Glomerular endothelial cell (primary cell): ENCODE measurements at places on chromosomes 2 and 18. TPM values are rescaled to one million over a fixed set of nuclear protein-coding genes. Genes with fewer than 3 reads are reported as not detected.
A peak's percentile ranks its signal among the peaks of the same experiment; 100 is the strongest.

- DNase-seq: no peak
Measured at GRCh38 chr18:26630596-26630995, 82.2 kb upstream of the KCTD1 start.

DNA sequence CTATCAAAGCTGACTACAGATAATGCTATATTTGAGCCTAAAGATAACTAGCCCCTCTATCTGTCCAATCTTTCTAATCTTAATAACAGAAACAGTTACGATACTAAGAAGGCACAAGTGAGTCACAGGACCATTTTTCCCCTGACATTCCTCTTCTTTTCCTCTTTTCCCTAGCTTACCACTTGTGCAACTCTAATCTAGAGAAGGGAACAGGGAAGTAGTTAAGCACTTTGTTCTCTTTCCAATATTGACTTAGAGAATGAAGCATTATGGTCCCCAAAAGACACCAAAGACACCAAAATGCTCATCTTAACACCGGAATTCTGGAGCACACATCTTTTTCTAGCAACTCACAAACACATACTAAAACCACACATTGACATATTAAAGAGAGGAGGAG is 1.8 kb downstream of the PDE11A start:
- DNase-seq: no peak

DNA sequence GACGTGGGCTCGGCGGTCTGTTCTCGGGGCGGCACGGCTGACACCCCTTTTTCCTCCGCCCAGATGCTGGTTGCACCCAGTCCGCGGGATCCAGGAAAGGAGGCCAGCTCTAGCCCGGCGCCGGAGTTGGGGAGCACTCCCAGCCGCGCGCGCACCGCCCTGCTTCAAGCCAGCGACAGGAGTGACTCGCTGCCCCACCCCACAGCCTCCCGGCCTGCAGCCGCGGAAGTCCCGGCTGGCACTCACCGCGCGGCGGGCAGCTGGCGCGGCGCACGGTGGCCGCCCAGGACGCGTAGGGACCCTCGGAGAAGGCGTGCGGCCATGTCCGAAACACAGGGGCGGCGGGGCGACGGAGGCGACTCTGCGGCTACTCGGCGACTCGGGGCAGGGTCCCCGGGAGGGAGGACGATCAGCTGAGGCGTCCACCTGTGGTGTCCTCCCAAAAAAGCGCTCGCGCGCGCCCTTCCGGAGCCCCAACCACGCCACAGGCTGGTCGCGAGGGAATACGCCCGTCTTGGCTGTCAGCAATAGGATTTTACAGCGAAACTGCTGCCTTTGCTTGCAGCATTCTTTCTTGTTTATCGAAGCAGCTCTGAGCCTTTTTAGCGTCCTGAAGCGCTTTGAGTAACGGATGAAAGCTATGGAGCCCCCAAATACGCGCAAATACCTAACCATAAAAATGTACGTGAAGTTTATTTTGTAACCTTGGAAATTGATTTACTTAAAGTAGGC is at the start of gene ACADL:
ACADL (minus strand) TSS at position 507 of the 732 bp plus-strand sequence; CDS start at position 323, 184 bp downstream.
- no peak for DNase-seq

- no peak for DNase-seq
Measured at GRCh38 chr2:217643789-217644301, 358.9 kb downstream of the TNS1 start.

DNA sequence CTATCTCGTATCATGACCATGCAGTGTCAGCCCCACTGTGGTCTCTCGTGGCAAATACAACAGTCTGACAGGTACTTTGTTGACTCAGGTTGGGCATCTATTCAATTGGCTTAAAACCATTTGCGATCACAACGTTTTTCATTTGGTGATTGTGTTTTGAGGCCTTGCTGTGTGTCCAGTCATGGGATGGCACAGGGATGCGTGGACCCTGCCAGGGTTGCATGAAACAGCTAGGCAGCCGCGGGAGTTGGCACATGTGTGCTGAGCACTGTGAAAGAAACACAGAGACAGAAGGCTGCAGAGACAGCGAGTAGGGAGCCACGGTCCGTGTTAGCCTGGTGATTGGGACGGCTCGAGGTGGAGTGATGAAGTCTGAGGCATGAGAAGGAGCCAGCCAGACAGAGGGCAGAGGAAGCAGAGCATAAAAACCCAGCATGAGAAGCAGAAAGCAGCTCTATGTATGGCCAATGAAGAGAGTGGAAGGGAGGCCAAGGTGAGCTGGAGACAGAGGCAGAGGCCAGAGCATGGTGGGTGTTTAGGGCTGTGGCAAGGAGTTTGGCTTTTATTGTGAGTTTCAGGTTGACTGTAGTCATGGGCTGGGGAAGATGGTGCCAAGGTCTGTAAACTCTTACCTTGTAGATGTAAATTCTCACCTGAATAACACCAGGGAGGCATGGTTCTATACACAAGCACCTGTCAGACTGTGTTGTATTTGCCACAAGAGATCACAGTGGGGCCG is 31.8 kb upstream of the IL1R1 start:
- no peak for DNase-seq

DNA sequence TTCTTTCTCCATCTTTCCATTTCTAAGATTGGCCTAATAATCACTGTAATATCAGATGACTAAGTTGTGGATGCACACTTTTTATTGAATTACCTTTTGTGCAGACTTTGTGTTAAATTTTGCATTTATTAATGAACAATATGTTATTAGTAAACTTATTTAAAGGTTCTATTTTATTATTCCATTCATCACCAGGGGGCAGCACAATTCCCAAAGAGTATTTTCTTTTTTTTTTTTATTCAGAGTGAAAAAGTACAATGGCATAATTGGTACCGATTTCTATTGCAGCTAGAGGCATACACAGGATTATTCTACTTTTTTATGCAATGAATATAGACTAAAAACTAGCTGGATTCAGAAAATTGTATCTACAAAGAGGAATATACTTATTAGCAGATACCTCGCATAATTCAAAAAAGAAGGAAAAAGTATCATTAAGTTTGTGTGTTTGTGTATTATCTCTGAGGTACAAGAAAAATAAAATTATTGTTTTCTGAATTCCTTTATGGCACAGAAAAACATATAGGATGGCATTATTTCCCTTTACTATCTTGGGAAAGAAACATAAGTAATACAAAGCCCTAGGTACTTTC is 390.6 kb downstream of the ERBB4 start:
- DNase-seq: no peak

DNA sequence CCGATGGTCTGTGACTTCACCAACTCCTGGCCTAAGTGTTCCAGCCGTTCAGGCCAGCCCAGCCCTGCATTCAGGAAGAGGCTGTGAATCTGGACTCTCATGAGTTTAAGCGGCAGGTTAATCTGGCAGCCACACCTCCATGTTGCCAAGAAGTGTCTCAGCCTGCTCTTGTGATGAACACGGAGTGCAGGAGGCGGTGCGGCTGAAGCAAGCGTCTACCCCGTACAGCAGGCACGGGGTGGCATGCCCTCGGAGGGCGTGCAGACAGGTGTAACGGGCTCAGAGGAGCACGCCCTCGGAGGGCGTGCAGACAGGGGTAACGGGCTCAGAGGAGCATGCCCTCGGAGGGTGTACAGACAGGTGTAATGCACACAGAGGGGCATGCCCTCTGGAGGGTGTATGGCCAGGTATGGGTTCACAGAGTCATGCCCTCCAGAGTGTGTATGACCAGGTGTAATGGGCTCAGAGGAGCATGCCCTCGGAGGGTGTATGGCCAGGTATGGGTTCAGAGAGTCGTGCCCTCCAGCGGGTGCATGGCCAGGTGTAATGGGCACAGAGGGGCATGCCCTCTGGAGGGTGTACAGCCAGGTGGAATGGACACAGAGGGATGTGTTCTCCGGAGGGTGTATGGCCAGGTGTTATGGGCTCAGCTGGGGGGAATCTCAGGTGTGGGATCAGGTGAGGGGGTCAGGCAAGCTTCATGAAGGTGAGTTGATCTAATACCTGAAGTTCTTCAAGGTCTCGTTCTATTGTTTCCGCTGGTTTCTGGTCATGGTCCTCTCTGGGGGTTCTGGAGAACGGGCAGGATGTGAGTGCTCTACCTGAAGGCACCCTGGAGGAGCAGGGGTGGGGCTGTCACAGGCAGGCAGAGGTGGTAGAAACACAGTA is 22.6 kb downstream of the CROCC2 start:
- DNase-seq: no peak

DNA sequence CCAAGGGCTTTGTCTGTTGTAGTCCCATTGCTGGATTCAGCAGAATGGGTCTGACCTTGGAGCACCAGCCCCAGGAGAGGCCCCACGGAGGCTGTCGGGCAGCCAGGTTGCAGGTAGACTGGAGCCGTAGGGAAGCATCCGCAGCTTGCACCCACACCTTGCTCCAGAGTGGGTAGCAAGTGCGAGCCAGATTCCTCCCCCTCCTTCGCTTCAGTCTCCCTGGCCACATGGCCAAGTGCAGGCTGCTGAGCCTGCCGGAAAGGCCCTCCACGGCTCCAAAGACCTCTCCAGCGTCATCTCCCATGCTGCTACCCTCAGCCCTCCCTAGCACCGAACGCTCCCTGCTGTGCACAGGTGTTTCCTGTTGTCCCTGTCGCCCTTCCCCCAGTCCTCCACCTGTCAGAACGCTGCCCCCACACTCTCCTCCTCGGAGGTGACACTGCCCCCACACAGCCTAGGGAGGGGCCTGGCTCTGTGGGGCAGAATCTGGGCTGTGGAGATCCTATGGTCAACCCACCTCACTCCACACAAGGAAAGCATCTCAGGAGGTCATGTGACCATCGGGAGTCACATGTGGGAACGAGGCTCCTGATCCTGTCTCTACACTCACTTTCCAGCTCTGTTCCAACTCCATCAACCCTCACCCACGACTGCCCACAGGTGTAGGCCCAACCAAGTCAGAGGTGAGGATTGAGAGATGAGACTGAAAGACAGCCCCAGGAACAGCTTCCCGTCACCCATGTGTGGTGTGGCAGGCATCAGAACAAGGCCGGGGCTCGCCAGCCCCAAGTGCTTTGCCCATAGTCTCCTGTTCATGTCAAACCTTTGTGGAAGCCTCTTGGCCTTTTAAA is 8.3 kb downstream of the KCNF1 start:
- no peak for DNase-seq

GRCh38 chr2:240553956-240554480 is 3.8 kb downstream of the ANKMY1 start:
- no peak for DNase-seq

- DNase-seq: no peak
Measured at GRCh38 chr2:130985206-130985780, 108.0 kb downstream of the FAM168B start.

- DNase-seq: no peak
Measured at GRCh38 chr2:206832873-206833272, 67.5 kb downstream of the FASTKD2 start.

- DNase-seq: no peak
Measured at GRCh38 chr18:74522635-74523548, 11.4 kb upstream of the CNDP1 start.

DNA sequence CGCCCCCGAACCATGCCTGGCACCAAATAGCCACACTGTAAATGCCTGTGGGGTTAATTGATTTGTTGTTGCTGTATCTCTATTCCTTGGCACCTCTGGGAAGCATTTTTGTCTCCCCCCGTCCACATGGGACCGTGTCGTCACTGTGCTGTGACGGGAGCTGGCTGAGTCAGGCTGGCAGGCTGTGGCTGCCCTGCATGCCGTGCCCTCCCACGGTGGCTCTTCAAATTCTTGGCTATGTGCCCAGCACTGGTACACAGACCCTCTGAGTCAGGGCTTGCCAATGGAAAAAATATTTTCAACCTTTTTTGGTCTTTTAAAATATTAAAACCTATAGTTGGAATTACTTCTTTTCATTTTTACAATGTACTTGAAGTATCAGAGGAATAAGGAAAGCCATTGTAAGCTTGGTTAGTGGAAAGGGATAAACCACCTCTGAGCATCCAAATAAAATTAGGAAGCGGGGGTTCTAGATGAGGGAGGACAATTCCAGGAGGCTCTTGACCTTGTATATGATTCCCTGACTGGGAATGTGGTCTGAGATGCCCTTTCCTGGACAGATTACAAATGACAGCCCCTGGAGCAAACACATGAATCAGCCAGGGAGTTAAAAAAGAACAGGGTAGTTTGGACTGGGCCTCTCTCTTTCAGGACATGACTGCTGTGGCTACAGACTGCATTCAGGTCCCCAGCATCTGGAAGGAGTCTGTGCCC is 59.4 kb downstream of the DGKD start:
- peak; percentile 63 for DNase-seq

DNA sequence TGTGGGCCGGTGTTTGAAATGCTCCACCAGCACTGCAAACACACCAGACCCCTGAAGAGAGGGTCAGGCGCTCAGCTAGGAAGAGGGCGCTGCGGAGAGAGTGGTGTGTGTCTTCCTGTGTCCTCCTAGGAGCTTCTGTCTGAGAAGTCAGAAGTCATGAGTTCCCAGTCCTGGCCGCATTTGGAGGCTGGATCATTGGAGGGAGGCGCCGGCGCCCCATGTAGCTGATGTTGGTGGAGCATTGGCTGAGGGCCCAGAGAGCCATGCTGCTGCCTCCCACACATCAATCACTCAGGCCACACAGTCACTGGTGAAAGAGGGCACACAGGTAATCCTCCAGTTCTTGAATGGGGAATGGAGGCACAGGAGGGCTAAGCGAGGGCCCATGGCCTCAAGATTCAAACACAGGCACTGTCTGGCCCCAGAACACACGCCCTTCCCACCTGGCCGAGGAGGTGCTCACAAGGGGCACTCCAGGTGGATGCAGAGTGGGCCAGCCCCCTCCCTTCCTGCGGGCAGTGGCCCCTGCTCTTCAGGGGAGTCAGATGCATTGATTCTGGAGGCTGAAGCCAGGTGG is 66.3 kb downstream of the RRM2 start:
- no peak for DNase-seq

- DNase-seq: no peak
Measured at GRCh38 chr2:236847538-236848263, 238.0 kb upstream of the COPS8 start.

- DNase-seq: peak; percentile 94
Measured at GRCh38 chr18:63367053-63367953, at the start of gene KDSR. KDSR (minus strand) TSS chr18:63367206; CDS start chr18:63367118, 88 bp downstream.

- no peak for DNase-seq
Measured at GRCh38 chr2:226491112-226491511, 308.5 kb downstream of the IRS1 start.

- no peak for DNase-seq
Measured at GRCh38 chr2:219957820-219958219, 330.4 kb downstream of the SLC4A3 start.

GRCh38 chr18:3279201-3280185 is 17.6 kb downstream of the MYL12B start:
- no peak for DNase-seq

- no peak for DNase-seq
Measured at GRCh38 chr18:10045296-10045891, 131.6 kb downstream of the VAPA start.

GRCh38 chr2:56449449-56449860 is 265.7 kb downstream of the CCDC85A start:
- no peak for DNase-seq

The ANO7 gene
- 0.68 and 1.4 TPM in 2 replicates for total RNA-seq

The ZAP70 gene
- total RNA-seq: 2.7 and 4.6 TPM in 2 replicates

The QPCT gene
- total RNA-seq: 28.8 and 43.1 TPM in 2 replicates

The ST8SIA3 gene
- not detected in 2 replicates for total RNA-seq

The GPR75 gene
- total RNA-seq: 0.68 and 2.9 TPM in 2 replicates

The CIB4 gene
- not detected in 2 replicates for total RNA-seq

The COL3A1 gene
- 7.5 and 54.2 TPM in 2 replicates for total RNA-seq

The SKOR2 gene
- not detected in 2 replicates for total RNA-seq

The B3GNT7 gene
- 0.44 and 1.2 TPM in 2 replicates for total RNA-seq

The LIPG gene
- total RNA-seq: 123 and 185 TPM in 2 replicates

The GKN2 gene
- not detected in 2 replicates for total RNA-seq

The ITGA4 gene
- 27.0 and 39.4 TPM in 2 replicates for total RNA-seq

The ELAC1 gene
- 7.2 and 8.2 TPM in 2 replicates for total RNA-seq

The WNT10A gene
- total RNA-seq: not detected in 2 replicates
